ENCODE measurements at places on chromosomes 2 and 18.

GRCh38 chr2:8607606-8608005 lies 74.2 kb upstream of the ID2 start:
- no peak overlapping the region for H3K27ac ChIP-seq
- H3K4me3 ChIP-seq: no peak overlapping the region
- H3K27me3 ChIP-seq: no peaks in the 10 kb centered on the region

GRCh38 chr2:97785818-97786217 lies 72.4 kb downstream of the ZAP70 start:
- H3K27me3 ChIP-seq: no peaks in the 10 kb centered on the region
- DNase-seq: no peak

DNA sequence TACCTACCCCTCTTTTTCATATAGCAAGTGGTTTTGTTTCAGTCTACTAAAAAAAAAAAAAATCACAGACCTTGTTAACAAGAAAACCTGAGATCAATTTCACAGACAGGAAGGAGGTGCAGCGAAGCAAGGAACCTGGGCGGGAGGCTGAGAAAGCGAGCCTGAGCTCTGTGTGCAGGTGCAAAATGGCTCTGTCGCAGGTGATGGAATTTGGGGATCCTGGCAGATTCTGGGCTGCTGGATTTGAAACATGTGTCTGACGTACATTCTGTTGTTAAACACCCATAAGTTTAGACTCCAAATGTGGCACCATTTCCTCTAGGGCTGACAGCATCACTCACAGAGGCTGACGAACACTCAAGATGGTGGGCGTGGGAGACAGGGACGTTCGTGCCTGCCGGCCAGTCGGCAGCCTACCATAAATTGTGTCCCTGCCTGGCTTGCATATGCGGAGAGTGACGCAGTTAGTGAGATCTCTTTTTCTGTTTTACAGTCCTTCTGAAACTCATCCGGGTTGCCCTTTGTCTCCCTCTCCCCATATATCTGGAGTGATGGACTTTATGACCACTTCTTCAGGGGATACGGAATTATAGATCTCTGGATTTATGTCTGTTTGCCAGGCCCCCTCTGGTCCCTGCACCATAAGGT lies 8.8 kb upstream of the DDX1 start:
- no peak overlapping the region for H3K27ac ChIP-seq
- no peaks in the 10 kb centered on the region for H3K27me3 ChIP-seq
- H3K4me1 ChIP-seq: peaks cover under 1% of the 10 kb centered on the region
- H3K36me3 ChIP-seq: no peaks in the 10 kb centered on the region

DNA sequence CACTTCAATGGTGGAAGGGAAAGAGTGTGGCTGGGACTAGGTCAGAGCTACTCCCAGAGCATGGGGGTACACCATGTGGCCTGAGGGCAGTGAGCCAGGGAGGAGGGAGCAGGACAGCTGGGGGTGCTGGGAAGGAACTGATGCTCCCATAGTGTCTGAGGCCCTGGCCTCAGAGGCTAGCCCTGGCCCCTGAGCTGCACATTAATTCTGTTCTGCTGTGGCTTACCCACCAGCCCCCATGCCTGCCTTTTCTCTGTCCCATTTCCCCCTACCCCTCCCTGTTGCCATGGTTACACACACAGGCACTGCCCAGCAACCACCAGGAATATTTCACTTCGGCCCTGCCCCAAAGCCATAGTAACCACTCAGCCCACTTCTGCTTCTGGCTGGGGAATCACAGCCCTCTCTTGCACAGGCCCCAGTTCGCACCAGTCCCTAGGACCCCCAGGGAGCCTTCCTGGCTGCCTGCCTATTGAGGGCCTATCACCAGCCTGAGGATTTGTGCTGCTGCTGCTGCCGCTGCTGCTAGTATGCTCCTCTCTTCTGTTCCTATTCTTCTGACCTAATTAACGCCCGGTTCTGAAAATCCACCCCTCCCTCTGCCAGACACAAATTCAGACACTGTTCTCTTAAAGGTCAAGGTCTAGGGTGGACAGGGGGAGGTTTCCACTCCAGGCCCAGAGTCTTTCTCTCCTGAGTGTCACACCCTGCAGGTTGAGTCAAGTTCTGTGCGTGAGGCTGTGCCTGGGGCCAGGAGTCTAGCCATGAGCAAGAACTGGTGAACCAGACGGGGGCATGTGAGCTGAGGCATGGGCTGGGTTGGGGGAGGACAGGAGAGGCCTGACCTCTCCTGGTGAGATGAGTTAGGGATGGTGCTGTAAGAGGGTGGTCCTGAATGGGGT lies 87.1 kb upstream of the MCFD2 start:
- H3K36me3 ChIP-seq: peaks cover 17% of the 10 kb centered on the region
- H3K27ac ChIP-seq: peak overlapping the region; percentile 14
- H3K27me3 ChIP-seq: no peaks in the 10 kb centered on the region
- no peak for DNase-seq

- H3K36me3 ChIP-seq: peaks cover 3% of the 10 kb centered on the region
- no peak for DNase-seq
- peaks cover 29% of the 10 kb centered on the region for H3K27me3 ChIP-seq
- H3K4me3 ChIP-seq: no peak overlapping the region
- H3K27ac ChIP-seq: no peak overlapping the region
- peaks cover 18% of the 10 kb centered on the region for H3K4me1 ChIP-seq
These were observed 176.4 kb downstream of the AGAP1 start for GRCh38 chr2:235669983-235670962.

- no peaks in the 10 kb centered on the region for H3K4me1 ChIP-seq
- no peak for DNase-seq
- H3K4me3 ChIP-seq: no peak overlapping the region
- H3K27ac ChIP-seq: no peak overlapping the region
These were observed 4.1 kb upstream of the AQP4 start for GRCh38 chr18:26869640-26870039.

DNA sequence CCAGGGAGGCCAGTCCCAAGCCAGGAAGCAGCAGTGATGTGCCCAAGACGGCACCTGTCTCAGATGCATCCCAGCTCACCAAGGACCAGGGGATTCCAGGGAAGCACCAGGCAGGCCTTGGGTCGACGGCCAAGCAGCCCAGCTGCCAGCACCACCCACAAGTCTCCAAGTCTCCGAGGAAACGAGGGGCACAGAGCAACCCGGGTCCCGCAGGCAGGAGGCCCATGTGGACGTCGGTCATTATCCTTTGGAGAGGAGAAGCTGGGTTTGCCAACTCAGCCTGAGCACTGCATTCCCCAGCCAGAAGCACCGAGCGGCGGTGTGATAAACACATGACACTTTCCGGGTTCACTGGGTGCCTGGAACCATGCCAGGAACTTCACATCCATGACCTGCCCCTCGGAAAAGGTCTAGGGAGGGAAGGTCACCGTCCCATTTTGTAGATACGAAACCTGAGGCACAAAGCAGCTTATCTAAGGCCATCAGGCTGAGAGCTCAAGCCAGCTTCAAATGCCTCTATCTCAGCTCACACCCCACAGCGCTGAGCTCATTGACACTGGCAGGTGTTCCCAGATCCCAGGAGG lies 104.5 kb downstream of the ZNF516 start:
- H3K27me3 ChIP-seq: peaks cover 15% of the 10 kb centered on the region
- DNase-seq: no peak
- H3K4me3 ChIP-seq: no peak overlapping the region
- H3K27ac ChIP-seq: no peak overlapping the region

GRCh38 chr2:26602575-26602974 lies 38.6 kb downstream of the CIB4 start:
- H3K4me1 ChIP-seq: no peaks in the 10 kb centered on the region
- no peak overlapping the region for H3K27ac ChIP-seq
- no peak for DNase-seq
- peaks cover 84% of the 10 kb centered on the region for H3K27me3 ChIP-seq
- H3K4me3 ChIP-seq: no peak overlapping the region
- H3K36me3 ChIP-seq: no peaks in the 10 kb centered on the region

Measured in central memory CD8-positive, alpha-beta T cell (primary cell).